ENCODE measurements at places on chromosomes 1 and 21.

DNA sequence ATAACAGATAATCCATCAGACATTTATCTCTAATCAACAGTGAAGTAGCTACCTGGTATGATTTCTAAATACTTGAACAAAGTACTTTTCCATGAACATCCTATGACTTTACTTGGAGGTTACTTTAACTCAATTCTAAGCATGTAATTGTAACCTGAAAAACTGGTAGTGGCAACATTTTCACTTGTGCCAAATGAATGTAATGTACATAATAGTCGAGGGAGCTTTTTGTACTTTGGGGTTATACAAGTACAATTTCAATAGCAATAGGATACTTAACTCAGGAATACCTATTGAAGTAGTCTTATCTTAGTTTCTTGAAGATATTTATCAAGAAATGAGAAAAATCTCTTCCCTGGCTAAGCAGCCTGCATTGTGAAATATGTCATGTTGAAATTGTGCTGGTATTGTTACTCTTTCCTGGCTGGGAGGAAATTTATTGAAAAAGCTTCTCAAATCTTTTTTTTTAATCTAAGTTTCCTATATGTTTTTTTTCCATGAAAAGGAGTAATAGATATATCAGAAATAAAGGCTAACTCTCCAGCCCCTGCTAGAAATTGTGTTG, 33.7 kb upstream of the CACYBP start:
- DNase-seq = no peak

- DNase-seq = peak; percentile 34
These were observed 12.2 kb downstream of the ZDHHC18 start for GRCh38 chr1:26838474-26839338.

- DNase-seq = no peak
These were observed 855.9 kb downstream of the LTN1 start for GRCh38 chr21:28136656-28137255.

DNA sequence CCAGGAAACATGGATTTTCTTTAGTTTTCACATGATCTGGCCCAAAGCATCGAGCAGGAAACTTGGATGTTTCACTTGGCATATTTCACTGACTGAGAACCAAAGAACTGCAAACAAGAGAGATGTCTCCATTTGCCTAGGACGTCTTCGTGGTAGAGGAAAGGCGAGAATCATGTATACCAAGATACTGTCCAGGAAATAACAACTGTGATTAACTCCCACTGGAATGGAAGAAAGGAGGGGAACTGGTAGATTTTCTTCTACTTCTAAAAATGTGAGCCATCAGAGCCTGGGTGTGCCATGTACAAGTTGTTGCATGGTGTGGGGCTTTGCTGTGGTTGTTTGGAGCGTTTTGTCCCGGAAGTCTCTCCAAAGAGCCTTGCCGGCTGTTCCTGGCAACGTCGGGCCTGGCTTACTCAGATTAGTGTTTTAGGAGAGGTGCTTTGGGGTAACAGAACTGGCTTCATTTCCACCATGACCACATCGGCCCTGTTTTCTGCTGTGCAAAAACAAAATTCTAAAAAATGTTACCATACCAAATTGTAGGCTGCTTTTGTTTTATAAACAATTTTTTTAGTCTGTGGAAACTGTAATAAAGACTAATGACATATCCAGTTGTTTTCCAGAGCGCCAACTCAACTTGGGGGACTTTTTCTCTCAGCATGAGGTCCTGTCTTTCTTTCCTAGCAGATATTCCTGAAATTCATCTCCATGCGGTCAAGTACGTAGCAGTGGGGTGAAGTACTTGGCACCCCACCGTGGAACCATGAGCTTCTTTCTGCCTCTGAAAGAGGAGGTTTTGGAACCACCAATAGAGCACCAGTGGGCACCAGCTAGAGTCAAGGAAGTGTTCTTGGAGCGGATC, 118.3 kb downstream of the TM2D1 start:
- no peak for DNase-seq

GRCh38 chr1:6612641-6613360, 730 bp upstream of the PHF13 start:
- DNase-seq = no peak

DNA sequence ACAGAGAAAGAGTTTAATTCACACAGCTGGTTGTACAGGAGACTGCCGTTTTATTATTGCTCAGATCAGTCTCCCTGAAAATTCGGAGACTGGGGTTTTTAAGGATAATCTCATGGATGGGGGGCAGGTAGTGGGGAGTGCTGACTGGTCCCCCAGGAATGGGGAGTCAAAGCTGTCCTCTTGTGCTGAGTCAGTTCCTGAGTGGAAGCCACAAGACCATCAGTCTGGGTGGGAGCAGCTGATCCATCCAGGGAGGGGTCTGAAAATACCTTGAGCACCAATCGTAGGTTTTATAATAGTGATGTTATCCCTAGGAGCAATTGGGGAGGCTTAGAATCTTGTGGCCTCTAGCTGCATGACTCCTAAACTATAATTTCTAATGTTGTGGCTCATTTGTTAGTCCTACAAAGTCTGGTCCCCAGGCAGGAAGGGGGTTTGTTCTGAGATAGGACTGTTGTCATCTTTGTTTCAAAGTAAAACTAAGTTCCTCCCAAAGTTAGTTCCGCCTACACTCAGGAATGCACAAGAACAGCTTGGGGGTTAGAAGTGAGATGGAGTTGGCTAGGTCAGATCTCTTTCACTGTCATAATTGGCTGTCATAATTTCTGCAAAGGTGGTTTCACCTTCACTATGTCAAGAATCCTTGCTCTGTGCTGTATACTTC, 50.3 kb downstream of the TRAF5 start:
- DNase-seq = no peak

- DNase-seq = no peak
These were observed 434.8 kb downstream of the CAMTA1 start for GRCh38 chr1:7220007-7220406.

- DNase-seq = no peak
These were observed 1689.1 kb downstream of the KCNT2 start for GRCh38 chr1:194919146-194919545.

- no peak for DNase-seq
These were observed 81.0 kb downstream of the KCNJ15 start for GRCh38 chr21:38337793-38338192.

DNA sequence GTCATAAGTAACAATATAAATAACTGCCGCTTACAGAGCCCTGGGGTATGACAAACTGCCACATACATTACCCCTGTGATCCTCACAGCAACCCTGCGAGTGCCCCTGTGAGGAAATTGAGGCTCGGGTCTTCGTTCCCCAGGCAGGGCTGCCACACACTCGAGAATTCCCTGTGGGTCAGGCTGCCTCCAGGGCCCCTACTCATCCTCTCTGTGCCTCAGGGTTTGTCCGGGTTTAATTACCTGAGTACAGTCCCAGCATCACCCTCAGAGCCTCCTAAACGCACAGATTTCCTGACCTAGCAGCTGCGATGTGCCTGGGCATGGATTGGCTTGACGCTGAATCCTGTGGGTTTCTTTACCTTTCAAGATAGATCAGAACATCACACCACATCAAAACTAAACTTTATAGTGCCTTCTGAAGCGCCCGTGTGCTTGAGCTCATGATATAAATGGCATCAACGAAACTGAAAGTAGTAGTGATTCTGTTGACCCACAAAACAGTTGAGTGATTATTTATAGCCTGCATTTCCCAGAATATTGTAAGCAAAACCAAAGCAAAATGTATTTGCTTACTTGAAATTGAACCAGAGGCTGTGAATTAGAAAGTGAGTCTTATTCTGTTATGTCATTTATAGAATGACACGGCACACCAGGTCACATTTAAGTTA, 14.0 kb downstream of the SLC37A1 start:
- peak; percentile 50 for DNase-seq

- no peak for DNase-seq
These were observed 1.7 kb downstream of the INKA2 start for GRCh38 chr1:111737216-111738132.

All from activated T-helper 1 cell treated with anti-CD3 and anti-CD28 coated beads, Interleukin-12 subunit alpha, Interleukin-12 subunit beta, Interleukin-2, Interleukin-4 antibody, amounts not matched to agents 30 ng/mL and 10 ng/mL and 1 ng/mL, durations not matched to agents 14 hours and 24 hours and 36 hours (primary cell).